Posterior vena cava (tissue), 2 donors: ENCODE measurements at places on chromosomes 2 and 18.

- no peak for DNase-seq
Observed at GRCh38 chr18:73316513-73316912, 448.7 kb upstream of the NETO1 start.

DNA sequence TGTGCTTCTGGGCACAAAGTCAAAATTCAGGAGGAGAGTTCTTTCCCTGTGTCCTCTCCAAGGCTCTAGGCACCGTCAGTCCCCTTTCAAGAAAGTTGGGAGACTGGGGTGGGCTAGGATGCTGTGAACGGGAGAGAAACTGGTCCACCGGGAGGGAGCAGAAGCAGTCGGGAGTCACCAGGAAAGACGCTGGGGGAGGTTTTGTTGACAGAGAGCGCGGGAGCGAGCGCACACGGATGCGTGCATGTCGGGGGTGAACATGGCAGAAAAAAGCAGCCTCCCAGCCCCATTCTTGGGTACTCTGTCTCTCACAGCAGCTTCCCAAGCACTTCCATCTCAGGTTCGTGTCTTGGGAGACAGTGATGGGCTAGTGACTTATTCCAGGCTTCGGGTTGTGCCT, 97.1 kb upstream of the PXDN start:
- DNase-seq, result peak; percentile 36

DNA sequence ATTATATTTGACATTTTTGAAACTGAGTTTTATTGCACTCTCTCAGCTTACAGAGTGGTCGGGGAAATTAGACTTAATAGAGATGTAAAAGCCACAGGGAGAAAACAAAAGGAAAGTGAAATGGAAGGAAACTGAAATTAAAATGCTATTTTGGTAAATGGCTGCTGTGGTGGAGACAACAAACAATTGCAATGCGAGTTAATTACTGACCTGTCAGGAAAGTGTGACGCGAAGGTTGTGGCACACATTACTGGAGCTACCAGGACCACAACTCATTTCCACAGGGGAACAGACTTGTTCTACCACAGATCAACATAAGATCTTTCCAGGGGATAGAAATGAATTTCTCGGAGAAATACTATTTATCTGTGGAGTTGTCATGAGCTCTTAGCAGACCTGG, 19.5 kb downstream of the ARHGAP15 start:
- no peak for DNase-seq

GRCh38 chr2:227378371-227378782, 729 bp downstream of the TM4SF20 start:
- DNase-seq, result no peak

GRCh38 chr2:36473230-36473629, 117.7 kb downstream of the CRIM1 start:
- DNase-seq, result no peak

DNA sequence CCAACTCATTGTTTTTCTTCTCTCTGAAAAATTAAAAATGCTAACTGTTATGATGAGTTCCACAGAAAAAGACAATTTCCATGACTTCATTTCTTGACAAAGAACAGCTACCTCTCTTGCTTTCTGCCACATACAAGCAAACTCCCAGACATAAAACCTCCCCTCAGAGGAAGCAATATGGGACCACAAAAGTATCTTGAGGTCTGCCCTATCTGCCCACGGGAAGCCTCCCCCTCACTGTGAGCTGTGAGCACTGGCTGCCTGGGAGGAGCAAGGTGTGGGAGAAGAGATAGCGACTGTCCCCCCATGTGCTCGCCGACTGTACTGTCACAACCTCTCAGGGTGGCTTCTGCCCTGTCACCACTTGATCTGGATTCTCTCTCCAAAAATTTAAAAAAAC, 69.7 kb upstream of the NRP2 start:
- no peak for DNase-seq

DNA sequence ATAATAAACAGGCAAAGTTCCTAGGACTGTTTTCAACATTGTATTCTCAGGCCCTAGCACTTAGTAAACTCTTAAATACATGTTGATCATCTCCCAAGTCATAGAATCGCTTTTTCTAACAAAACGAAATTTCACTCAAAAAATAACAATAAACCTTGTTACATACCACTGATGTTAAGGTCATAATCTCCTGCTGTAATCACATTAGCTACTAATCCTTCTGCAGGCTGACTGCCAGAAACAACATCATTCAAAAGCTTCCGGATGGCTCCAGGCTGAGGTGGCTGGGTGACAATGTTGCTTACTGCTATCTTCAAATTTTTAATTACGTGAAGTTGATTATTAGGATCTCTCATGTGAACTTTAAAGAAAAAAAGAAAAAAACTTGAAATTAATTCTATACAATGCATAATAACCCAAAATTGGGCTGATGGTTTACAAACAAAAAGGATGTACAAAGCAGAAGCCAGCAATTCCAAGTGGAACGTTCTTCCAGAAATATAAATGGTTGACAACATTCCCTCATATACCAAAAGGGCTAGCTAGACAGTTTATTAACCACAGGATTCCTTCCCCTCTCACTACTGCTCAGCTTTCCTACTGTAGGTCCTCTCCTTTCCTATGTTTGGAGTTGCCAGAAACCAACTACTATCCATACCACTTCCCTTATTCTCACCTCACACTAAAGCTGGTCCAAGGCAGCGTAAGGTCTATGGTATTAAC, 11.6 kb downstream of the TRAPPC8 start:
- no peak for DNase-seq

GRCh38 chr2:41498781-41499180, 549.0 kb upstream of the PKDCC start:
- no peak for DNase-seq

DNA sequence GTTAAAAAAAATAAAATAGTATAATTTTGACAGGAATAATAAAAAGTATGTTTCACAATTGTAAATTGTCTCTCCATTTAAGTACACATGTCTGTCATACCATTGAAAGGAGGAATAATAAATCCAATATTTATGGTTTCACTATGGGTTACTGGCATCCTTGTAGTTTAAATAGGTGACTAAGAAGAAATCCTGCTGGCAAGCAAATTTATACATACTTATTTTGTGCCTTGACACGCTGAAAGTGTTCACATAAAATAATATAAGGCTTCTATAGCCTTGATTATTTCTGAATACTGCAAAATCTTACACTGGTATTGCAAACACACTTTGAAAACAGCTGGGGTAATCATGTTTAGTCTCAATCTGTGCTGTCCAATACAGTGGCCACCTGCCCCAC, 138.3 kb upstream of the ETAA1 start:
- no peak for DNase-seq

- DNase-seq, result no peak
Observed at GRCh38 chr18:77395953-77396352, 146.3 kb downstream of the GALR1 start.
